Brain microvascular endothelial cell (primary cell): ENCODE measurements at places on chromosomes 4 and X.

- DNase-seq, result no peak
Measured at GRCh38 chr4:131113704-131114103, 2017.8 kb downstream of the C4orf33 start.

GRCh38 chrX:52839137-52839536, 28.1 kb downstream of the XAGE5 start:
- DNase-seq, result no peak

DNA sequence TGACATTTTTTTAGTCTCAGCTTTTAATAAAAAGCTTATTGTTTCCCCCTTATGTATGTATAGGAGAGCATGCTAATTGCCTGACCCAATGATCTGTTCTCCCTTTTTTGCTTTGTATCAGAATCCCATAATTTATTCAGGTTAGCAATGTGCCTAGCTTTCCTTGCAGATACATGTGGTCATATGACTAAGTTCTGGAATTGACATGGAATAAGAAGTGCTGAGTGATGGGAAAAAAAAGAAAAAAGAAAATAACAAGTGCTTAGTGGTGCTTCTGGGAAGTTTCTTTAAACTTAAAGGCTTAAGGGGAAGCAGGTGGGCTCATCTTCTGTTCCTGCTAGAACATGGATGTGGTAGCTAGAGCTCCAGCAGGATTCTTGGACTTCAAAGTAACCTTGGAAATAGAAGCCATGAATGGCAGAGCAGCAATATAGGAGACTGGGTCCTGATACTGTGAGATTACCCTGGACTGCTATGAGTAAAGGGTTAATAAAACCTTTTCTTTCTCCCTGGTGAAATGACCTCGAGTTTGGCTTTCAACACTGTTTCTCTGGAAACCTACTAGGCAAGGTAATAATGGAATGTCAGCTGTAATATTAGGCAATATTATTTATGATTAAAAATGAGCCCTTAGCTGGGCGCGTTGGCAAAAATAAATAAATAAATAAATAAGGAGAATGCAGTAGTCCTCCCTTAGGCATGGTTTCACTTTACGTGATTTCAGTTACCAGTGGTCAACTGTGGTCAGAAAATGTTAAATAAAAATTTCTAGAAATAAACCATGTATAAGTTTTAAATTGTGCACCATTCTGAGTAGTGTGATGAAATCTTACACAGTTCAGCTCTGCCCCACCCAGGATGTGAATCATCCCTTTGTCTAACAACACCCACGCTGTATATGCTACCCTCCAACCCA, 16.7 kb upstream of the RBM41 start:
- peak; percentile 44 for DNase-seq

- DNase-seq, result no peak
Measured at GRCh38 chr4:173518425-173519102, 11.5 kb downstream of the HAND2 start.

DNA sequence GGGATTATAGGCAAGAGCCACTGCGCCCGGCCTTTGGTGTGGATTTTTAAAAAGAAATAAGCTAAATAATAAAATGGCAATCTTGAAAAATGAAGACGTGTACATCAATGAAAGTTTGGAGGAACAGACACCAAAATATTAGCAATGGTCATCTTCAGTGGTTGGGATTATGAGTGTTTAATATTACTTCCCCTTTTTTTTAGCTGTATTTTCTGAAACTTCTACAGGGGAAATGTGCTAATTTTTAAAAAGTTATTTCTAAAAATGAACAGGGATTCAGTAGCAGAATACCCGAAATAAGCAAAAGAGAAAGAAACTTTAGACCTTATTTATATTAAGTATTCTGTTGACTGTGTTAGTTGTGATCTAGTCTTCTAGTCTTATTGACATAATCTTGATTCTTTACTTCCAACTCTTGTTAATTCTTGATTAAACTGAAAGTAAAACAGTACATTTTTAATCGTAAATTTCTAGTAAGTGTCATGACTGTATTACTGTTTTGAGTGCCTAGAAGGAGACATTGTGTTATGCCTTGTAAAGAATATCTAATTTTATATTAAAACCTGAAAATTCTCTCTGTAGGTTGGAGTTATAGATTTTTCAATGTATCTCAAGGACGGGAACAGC, 51.3 kb downstream of the RUFY3 start:
- DNase-seq, result no peak

DNA sequence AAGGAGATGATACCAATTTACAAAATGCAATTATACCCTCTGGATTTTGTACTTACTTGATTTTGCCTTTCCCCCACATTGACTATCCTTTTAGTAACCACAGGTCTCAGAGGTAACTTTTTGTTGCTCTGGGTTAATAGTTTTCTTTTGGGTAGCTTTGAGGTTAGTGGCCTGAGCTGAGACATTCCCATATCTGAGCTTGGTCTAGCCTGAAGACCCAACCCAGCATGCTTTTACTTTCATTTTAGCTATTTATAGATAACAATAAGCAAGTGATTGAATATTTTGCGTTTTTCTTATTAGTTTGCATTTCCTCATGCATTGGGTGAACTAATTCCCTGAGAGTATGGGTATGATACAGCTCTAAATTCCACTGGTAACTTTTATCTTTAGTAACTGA, 11.8 kb downstream of the HTN1 start:
- no peak for DNase-seq

- no peak for DNase-seq
Measured at GRCh38 chr4:7075962-7076695, 8.3 kb upstream of the GRPEL1 start.

DNA sequence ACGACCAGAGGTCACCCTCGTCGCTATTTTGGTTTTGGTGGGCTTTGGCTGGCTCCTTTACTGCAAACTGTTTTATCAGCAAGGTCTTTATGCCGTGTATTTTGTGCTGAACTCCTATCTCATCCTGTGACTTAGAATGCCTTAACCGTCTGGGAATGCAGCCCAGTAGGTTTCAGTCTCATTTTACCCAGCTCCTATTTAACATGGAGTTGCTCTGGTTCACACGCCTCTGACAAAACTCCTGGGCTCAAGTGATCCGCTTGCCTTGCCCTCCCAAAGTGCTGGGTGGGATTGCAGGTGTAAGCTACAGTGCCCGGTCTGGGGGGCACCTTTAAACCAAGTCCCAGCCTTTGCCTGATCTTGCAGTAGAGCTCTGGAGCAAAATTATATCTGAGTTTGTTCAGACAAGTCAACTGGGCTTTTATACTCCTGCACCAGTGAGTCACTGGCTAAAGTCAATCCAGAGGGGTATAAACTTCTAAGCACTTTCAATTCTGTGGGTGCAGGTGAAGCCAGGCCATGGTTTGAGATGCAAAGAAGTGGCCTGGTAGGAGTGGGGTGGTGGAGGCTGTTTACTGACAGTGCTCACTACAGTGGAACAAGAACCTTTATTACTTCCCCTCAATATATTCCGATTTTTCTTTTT, 50.2 kb downstream of the MGST2 start:
- peak; percentile 65 for DNase-seq

- DNase-seq, result no peak
Measured at GRCh38 chrX:99703473-99703872, 706.6 kb downstream of the PCDH19 start.

DNA sequence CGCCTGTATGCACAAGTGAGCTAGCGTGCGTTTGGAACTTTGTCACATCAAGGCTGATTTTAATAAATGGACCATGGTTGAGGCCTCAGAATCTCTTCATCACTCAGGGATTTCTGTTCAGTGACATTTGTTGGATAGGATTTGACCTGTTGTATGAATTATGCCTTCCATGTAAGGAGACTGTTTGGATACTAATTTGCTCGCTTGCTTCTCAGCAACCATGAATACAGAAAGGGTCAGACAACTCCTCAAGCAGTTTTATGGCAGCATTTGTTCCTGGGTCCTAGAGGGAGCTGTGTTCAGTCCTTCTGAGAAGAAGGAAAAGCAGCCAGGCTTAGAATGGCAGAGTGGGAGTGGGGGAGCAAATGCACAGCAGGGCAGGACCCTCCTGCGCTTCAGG, 269.7 kb upstream of the LCORL start:
- no peak for DNase-seq

DNA sequence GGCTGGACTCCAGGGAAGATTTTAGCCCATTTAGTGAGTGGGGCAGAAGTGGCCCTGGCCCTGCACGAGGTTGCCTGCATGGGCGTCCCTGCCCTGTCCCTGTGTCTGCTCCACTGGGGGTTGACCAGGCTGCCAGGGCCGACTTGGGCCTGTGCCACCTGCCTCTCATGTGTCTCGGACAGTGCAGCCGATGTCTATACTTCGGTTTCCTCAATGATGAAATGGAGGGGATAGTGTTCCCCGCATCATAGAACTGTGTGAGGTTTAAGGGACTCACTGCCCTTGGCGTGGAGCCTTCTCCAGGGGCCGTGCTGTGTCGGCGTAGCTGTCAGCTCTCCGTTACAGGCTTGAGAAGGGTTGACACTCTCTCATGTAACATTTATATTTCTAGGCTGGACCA, 27.0 kb upstream of the MSANTD1 start:
- no peak for DNase-seq

DNA sequence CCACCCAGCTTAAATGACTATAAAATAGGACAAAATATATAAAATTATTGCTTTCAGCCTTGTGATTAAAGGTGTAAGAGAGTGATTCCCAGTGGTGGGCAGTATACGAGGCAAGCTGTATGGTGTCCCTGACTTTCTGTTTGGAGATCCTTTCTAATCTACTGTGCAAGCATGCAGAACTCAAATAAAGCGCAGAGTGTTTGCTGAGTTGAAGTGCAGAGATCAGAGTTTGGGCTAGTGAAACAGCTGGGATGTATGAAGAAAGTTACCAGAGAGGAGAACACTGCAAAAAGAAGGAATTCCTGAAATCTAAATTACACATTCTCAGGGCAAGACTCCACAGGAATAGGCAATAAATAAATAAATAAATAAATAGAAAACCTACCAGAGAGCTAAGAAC, 218.5 kb upstream of the TLL1 start:
- no peak for DNase-seq

DNA sequence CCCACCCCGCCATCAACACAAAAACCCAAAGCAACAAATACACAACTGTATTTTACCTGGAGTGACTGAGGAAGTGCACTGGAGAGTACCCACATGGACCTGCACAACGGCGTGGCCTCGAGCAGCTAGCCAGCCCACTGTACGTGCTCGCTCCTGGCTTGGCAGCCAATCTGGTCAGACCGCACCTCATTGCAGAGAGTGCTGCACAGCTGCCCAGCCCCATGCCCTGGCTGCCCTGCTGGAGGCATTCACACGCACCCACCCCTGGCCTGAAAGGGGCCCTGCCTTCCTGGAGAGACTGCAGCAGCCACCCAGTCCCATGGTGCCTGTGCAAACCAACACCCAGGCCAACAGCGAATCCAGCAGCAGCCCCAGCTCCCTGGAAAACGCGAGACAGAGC, 116.3 kb downstream of the GALNTL6 start:
- no peak for DNase-seq
